Stimulated activated CD4-positive, alpha-beta T cell treated with anti-CD3 and anti-CD28 coated beads, TNF-alpha, amount 100 ng/mL, for 1 hour (primary cell): ENCODE measurements at places on chromosomes 5 and 9.

GRCh38 chr9:134275375-134275774 is 50.9 kb upstream of the RXRA start:
- DNase-seq = no peak

- DNase-seq = no peak
These were observed 764.2 kb downstream of the IRX1 start for GRCh38 chr5:4359847-4360246.

- DNase-seq = no peak
These were observed 214.6 kb downstream of the PDZD2 start for GRCh38 chr5:31853398-31854135.

DNA sequence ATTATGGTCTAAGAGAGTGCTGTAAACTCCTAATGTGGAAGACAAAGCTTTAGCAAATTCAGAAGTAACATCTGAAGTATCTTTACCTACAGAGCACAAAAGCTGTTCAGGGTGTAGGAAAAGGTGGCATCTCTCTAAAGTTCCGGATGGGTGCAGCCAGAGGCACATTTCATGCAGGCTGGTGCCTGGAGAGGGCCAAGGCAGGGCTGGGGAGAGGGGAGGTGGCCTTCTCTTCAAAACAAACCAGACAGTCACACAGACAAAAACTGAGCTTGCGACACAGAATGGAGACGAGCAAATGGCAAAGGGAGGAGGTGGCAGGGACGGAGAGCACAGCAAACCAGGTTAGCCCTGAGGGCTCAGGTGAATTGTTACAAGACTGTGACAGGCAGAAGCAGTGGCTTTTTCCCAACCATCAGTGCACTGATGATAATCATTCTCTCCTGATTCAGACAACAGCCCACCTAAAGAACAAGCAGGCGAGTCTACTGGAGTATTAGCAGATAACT is 121.5 kb upstream of the PCA3 start:
- no peak for DNase-seq
